ENCODE measurements at places on chromosomes 4 and X. TPM values are rescaled to one million over a fixed set of nuclear protein-coding genes. Genes with fewer than 3 reads are reported as not detected.

DNA sequence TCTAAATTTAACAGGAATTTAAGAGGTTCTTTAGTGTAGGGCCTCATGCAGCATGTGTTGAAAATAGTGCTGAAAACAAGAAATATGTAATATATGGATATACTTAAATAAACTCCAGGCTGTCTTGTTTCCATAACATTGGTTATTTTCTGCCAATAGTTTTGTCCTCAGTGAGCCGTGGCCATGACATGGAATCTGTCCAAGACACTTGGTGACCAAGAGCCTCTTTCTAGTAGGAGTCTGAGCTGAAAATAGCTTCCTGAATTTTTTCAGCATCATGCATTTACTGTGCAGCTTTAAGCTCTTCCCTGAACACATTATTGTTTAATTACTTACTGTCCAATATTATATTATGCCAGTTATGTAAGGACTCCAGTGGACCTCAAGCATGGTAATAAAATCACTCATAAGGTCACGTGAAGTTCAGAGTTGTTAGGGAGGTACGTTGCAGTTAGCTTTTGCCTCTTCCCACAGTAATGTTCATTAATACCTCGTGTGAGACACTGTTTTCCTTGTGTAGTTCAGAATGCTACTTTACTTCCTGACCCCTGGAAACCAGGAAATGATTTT, 488.2 kb downstream of the GRID2 start:
- H3K27me3 ChIP-seq = no peaks in the 10 kb centered on the region
- H3K36me3 ChIP-seq = no peaks in the 10 kb centered on the region
- no peak for DNase-seq
- H3K4me3 ChIP-seq = no peak overlapping the region

MAGEC1 gene
- not detected for total RNA-seq

GRCh38 chr4:59339631-59340030, 1860.5 kb upstream of the ADGRL3 start:
- H3K27ac ChIP-seq = no peak overlapping the region
- no peak overlapping the region for H3K4me3 ChIP-seq
- no peak for DNase-seq
- H3K27me3 ChIP-seq = no peaks in the 10 kb centered on the region

GRCh38 chrX:9352243-9352642, 112.6 kb upstream of the TBL1X start:
- no peaks in the 10 kb centered on the region for H3K4me1 ChIP-seq
- DNase-seq = no peak
- H3K27ac ChIP-seq = no peak overlapping the region
- no peak overlapping the region for H3K4me3 ChIP-seq
- H3K27me3 ChIP-seq = no peaks in the 10 kb centered on the region

GRCh38 chr4:63607169-63607872, 801.9 kb downstream of the TECRL start:
- H3K4me1 ChIP-seq = no peaks in the 10 kb centered on the region
- no peaks in the 10 kb centered on the region for H3K36me3 ChIP-seq
- DNase-seq = peak; percentile 63

GRCh38 chr4:168560184-168561180, 63.6 kb downstream of the PALLD start:
- no peak for DNase-seq
- H3K27me3 ChIP-seq = no peaks in the 10 kb centered on the region
- H3K4me3 ChIP-seq = no peak overlapping the region
- H3K36me3 ChIP-seq = no peaks in the 10 kb centered on the region
- no peak overlapping the region for H3K27ac ChIP-seq

RBMXL3 gene
- total RNA-seq = not detected

TSPAN5 gene
- 8.7 TPM for total RNA-seq
